ENCODE measurements at places on chromosomes 11 and 22.

- DNase-seq, result no peak
Observed at GRCh38 chr11:120834686-120835210, 189.2 kb upstream of the TBCEL start.

GRCh38 chr11:126731576-126732142, 268.9 kb downstream of the KIRREL3 start:
- DNase-seq, result no peak

DNA sequence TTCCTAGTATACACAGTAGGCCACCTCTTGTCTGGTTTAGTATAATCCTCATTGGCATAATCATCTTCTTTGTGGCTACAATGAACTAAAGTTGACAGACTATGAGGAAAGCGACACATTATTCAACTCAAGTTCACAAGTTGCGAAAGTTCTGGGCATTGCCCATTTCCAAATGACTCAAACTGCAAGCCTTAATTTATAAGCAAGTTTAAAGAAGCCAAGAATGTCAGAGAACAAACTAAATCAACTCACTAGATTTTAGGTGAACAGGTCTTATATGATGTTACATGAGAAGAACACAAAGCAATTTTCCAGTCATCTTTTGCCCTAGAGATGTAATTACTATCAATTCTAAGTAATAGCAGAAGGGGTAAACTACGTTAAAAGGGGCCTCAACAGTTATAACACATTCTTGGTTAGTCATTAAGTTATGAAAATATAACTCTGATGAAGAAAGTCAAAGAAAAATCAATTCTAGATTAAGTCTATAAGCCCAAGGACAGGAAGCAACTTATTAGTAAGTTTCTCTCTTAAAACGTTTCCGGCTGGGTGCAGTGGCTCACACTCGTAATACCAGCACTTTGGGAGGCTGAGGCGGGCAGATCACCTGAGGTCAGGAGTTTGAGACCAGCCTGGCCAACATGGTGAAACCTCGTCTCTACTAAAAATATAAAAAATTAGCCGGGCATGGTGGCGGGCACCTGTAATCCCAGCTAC, 21.5 kb downstream of the PICALM start:
- DNase-seq, result no peak

DNA sequence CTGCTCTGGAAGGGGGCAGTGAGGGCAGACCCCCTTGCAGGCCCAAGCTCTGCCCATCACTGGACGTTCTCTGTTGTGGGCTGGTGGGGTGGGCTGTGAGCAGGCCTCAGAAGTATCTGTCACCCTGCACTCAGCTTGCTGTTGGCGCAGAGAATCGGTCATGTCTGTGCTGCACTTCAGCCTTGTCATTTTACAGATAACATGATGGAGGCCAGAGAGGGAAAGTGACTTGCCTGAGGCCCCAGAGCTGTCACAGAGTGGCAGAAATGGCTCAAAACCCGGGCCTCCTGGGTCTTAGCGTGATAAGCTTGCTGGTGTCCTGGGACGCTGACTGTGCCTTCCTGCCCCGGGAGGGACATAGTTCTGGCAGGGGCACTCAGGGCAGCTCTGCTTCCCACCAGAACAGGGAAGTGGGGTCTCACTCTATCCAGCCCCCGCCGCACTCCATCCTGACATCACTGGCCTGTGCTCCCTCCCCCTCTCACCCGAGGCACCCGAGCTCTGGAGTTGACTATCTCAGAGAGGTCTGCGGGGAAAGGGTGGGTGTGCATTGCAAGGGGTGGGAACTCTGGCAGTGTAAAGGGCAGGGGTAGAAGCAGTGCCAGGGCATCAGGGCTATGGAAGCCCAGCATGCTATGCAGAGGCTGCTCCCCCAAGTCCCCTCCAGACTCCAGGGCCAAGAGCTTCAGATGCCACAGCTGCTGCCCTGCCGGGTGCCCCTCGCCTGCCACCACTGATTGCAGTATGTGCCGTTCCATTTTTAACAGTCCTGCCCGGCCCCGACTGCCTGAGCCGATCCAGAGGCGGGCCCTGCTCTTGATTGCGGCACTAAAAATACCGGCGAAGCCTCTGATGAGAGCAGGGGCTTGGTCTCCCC, 50.4 kb upstream of the NECTIN1 start:
- no peak for DNase-seq

- DNase-seq, result no peak
Observed at GRCh38 chr11:24683583-24683982, 186.7 kb downstream of the LUZP2 start.

DNA sequence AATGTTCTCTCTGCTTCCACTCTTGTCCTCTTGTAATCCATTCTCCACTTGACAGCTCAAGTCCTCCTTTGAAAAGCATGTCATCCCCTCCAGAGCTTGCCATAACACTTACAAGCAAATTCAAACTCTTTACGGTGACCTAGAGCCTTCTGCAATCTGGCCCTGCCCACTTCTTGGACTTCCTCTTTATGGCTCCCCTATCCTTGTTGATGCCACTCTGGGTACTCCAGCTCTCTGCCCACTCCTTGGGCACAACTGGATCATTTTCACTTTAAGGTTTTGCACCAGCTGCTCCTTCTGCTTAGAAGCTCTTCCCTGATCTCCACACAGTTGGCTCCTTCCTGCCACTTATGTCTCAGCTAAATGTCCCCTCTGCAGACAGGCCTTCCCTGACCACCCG, 217.9 kb downstream of the DSCAML1 start:
- no peak for DNase-seq

- no peak for DNase-seq
Observed at GRCh38 chr11:95254716-95255115, 23.7 kb upstream of the SESN3 start.

GRCh38 chr11:96272529-96273222, 70.3 kb downstream of the MAML2 start:
- no peak for DNase-seq

DNA sequence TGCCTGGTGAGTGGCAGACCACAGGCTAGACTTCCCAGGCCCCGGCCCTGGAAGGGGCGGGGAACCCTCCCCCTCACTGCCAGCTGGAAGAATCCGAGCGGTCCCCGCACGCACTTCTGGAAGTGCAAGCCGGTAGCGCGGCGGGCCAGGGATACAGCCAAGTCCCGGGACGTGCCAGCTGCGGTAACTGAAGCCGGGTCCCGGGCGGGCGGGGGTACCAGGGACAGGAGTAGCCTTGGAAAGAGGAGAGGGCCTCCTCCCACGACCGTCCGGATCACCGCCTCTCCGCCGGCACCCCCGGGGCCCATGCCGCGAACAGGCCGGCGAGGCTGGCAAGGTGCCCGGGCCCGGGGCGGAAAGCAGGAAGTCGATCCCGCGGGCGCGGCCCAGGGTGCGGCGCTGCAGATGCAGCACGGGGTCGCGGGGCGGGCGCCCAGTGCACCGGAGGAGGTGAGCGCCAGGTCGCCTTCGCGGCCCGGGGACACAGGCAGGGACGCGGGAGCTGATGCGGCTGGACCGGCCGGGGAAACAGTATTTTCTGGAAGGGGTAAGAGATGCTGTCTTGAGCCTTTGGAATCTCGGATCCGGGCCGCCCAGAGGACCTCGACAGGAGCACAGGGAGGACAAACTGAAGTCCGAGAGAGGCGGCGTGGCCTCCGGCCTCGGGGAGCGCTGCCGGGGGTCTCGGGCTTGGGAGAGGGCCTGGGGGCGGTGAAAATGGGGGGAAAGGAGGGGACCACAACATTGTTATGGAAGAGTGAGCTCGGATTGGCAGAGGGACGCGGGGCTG, 783 bp upstream of the SLC35C1 start:
- DNase-seq, result peak; percentile 77

DNA sequence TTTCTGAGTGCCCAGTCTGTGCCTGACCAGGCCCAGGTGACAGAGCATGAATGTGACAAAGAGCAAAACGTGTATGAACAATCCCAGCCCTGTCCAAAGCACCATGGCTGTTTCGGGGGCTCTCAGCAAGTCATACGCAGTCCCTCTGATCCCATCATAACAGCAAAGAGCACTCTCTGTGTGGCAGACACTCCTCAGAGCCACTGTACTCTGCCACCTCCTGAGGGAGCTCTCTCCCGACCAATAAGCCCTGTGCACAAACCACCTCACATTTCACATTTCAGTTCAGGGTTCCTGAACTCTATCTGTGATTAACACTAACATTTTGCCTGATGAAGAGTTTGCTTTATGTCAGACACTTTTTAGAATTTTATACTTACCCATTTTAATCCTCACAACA, 6.6 kb downstream of the DGCR2 start:
- no peak for DNase-seq

- no peak for DNase-seq
Observed at GRCh38 chr22:44408829-44409192, 89.2 kb downstream of the RTL6 start.

DNA sequence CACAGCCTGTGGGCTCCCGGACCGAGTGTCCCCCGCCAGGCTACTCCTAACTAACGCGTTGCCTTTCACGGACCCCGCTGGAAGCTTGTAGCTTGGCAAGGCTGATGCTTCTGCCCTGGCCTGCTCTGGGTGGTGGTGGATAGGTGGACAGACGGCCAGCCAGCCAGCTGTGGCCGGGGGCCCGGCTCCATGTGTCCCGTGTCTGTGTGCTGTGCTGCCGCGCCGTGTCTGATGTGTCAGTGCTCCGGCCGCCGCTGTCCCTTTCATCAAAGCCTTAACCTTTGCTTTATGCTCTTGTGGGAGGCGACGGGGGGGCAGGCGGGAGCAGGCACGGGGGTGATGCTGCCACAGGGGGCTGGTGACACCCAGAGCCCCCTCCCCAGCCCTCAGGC, 5.0 kb downstream of the CCDC188 start:
- DNase-seq, result no peak

DNA sequence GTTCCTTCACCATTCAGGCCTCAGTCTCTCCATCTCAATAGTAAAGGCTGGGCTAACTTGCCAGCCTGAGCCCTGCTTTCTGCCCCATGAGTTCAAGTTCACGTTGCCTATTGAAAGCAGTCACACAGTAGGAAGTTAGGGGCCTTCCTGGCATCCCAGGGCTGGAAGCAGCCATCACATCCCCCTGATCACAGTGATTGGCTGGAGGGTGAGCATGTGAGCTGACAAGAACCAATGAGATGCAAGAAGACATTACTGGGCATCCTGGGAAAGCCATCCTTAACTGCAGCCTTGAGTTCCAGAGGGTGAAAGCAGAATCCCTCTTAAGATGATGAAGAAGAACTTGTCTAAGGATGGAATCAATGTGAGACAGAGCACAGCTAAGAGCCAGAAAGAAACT, 29.1 kb downstream of the IRAG1 start:
- no peak for DNase-seq

- no peak for DNase-seq
Observed at GRCh38 chr22:29559853-29560252, 6.3 kb upstream of the THOC5 start.

DNA sequence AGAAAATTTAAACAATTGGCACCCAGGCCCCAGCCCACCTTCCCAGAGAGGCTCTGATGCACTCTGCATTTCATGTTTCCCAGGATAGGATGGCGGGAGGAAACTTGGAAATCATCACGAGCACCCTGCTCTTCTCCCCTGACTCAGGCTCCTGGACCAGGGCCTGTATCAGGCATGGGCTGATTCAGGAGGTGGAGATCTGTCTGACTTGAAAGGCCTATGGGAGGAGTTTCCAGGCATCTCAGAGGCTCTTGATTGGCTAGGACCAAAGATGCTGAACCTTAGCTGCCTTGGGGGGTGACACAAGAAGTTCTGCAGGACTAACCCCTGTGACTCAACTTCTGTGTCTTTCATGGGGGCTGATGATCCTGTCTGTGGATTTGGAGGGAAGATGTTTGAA, 106.2 kb downstream of the PKNOX2 start:
- DNase-seq, result no peak

DNA sequence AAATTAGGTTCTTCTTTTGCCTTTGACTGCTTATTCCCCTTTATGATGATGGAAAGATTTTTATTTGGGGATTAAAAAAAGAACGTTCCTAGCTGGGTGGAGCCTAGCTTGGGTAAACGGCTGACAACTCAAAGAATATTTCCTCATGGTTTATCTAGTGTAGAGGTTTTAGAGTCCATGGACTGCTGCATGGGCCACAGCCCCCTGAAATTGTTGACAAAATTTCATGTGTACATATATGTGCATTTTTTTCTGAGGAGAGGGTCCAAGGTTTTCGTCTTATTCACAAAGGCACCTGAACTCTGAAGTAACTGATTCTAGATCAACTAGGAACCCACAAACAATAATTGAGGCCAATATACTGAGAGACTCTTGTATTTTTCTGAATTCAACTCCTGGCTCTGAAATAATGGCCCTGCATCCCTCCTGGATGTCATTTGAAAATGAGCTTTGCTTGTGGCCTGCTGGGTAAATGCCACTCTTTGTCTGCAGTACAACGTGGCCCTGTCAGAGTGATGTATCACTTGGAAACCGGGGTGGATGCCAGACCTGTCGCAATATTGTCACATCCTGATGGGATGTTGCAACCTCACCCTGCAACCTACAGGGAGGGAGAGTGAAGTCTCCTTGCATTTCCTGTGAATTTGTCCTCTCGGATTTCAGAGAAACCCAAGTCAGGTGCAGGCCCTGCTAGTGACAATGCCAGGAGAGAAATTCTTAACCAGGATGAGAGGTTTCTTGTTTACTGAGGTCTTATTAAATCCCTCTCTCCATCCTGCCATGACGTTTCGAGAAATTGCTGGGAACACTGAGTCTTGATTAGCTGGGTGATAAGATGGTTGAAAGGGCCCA, 33.8 kb downstream of the EHF start:
- no peak for DNase-seq

GRCh38 chr11:68412593-68413475, 47.7 kb upstream of the PPP6R3 start:
- peak; percentile 21 for DNase-seq

GRCh38 chr11:130315354-130315970, 745 bp upstream of the ZBTB44 start:
- peak; percentile 55 for DNase-seq

DNA sequence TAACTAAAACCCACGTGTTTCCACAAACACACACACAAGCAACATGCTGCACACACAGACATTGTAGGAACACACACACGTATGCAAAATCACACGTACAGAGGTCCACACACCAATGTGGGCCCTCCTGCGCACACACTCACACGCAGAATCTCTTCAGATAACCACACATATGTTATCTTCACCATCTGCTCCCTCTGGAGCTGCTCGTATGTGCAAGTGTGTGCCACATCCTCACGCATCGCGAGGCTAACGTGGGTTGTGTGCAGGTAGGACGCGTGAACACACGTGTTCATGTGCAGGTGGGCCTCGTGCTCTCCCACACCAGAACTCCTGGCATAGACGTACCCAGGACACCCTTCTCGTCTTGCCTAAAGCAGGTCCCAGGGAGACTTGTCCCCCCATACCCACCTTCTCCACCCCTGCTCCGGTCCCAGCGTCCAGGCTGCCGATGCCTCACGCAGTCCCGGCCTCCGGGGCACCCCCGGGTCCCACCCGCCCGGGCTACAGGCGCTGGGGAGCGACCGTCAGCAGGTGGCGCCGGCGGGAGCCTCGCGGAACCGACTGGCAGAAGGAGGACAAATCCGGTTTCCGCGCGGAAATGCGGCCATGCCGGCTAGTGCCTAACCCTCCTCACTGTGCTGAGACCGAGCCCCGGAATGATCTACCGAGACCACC, 10.3 kb upstream of the IGSF9B start:
- peak; percentile 85 for DNase-seq

DNA sequence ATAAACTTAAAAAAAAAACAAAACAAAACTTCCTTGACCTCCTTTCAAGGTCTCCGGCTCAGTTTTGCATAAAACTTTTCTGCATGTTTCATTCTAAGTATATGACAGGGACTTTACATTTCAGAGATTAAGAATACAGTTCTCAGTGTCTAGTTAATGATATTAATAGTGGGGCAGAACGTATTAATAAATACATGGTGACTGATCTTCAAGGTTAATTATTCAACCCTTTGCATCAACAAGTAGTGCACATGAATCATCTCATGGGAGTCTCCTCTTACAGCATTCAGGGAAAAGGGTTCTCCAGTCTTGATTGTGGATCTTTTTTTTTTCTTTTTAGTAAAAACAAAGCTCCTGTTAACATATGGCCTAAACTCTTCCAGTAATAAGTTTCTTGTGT, 146.8 kb downstream of the KIRREL3 start:
- DNase-seq, result no peak
